ENCODE measurements at places on chromosomes 7 and 10.

DNA sequence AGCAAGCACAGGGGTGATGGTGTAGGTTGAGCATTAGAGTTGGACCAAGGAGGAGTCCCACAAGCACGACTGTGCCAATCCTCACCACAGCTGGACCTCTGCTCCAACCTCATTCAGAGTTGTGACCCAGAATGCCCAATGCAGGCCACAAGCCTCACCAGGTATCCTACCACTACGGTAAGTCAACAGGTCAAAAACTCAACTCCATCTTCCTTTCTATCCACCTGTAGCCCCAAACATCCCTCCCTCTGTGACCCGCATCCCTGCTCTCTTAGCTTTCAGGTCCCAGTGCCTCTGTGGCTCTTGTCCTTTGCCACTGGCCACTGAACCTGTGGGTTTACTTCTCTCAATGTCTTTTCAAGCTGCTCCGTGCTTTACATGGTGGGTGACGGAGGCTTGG, 112.8 kb downstream of the PIP4K2A start:
- no peak for DNase-seq

GRCh38 chr7:4661871-4662270, 20.2 kb upstream of the FOXK1 start:
- DNase-seq = no peak

DNA sequence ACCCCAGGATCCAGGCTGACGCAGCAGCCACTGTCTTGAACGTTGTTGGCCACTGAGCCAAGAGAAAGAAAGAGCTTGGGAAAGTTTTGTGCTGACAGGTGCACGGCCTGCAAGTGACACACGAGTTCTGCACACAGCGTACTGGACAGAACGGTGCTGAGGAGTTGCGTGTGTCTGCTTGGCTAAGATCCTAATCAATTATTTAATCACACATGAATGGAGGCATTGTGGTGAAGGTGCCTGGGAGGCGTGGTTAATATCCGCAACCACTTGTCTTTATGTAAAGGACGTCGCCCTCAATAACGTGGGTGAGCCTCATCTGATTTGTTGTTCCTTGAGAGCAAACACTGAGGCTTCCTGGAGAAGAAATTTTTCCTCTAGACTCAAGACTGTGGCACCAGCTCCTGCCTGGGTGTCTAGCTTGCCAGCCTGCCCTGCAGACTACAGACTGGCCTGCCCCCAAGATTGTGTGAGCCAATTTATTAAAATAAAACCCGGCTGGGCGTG, 16.6 kb upstream of the GNA12 start:
- DNase-seq = no peak

DNA sequence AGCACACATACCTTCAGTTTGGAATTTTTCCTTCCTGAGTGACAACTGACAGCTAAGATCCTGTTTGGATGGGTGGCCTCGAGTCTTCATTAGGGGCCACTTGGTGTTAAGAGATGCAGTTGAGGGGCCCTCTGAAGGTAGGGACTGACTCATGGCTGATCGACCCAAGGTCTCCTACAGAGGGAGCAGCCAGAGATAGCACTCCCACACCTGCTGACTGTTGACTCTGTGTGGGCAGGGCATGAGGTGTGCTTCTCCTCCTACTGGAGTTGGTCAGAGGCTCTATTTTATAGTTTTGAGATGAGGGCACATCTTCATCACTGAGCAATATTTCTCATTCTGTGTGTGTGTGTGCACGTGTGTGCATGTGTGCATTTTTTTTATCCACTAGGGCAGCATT, 378.8 kb upstream of the PODXL start:
- DNase-seq = no peak

GRCh38 chr10:132397036-132397541, at the start of gene PWWP2B:
TSS of gene PWWP2B (plus strand) at chr10:132397200. CDS start at chr10:132397227, 27 bp downstream.
- DNase-seq = no peak

- DNase-seq = no peak
Observed at GRCh38 chr10:120607710-120608703, 151.0 kb downstream of the PLPP4 start.

- DNase-seq = no peak
Observed at GRCh38 chr7:21355406-21355874, 72.4 kb upstream of the SP4 start.

DNA sequence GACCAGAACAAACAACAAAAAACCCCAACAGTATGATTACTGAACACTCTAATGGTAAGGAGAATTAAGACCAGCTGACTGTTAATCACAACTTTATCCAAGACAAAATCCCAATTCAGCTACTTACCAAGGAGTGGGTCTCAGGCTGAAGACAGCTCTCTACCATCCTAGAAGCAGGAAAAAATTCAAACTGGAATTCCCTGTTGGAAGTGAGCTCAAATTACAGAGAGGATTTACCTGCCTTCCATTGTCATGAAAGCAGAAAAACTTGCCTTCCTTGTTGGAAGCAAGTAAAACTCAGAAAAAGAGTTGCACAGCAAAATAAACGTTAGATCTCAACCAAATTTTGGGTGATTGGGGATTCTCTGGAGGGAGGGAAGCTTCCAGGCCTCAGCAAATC, 20.9 kb downstream of the SPAM1 start:
- DNase-seq = no peak

DNA sequence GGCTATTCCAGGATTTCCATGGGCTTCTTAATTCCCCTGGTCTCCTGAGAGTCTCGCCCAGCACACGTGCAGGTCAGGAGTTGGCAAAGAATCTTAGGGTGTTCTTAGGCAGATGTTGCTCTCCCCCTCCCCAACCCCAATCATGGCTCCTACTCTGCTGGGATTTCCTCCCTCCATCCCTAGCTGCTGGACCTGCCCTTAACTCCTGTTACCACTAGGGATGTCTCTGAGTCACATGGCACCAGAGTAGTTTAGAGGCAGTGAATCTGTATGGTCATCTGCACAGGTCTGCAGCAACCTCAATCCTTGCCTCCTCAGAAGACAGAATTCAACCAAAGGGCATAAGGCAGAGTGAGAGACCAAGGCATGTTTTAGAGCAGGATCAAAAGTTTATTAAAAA, 51.8 kb upstream of the CHST3 start:
- no peak for DNase-seq

DNA sequence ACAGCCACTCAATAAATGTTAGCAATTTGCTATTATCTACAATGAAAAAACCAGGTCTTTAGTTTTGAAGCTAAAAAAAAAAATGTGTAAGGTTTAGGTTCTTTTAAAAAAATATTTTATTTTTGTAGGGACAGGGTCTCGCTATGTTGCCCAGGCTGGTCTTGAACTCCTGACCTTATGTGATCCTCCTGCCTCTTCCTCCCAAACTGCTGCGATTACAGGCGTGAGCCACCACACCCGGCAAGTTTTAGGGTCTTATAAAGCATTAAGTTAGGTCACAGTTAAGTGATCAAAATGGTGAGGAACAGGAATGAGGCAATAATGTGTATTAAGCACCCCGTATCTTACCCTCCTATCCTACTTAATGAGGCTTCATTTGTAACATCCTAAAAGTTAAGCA, 774 bp downstream of the SEM1 start:
- no peak for DNase-seq

- DNase-seq = no peak
Observed at GRCh38 chr7:14988941-14989340, 86.4 kb upstream of the DGKB start.

GRCh38 chr7:15057272-15057671, 154.7 kb upstream of the DGKB start:
- DNase-seq = no peak

- DNase-seq = no peak
Observed at GRCh38 chr10:70778267-70778924, 6.8 kb downstream of the TBATA start.

- no peak for DNase-seq
Observed at GRCh38 chr10:126839094-126839761, 66.0 kb upstream of the DOCK1 start.

DNA sequence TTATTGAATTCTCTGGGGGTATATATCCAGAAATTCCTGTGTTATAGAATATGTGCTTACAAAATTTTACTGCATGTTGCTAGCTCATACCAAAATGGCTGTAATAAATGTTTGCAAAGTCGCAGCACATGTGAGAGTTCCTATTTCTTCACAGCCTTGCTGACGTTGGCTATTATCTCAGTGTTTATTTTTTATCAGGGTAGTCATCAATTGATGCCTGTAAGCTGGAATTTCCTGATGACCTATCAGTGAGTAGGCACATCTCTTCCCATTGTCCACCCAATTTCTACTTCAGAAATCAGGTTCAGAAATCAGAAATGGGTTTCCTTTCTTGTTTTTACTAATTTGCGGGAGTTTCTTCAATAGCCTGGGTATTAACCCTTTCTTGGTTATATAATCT, 268.1 kb upstream of the FZD8 start:
- no peak for DNase-seq

DNA sequence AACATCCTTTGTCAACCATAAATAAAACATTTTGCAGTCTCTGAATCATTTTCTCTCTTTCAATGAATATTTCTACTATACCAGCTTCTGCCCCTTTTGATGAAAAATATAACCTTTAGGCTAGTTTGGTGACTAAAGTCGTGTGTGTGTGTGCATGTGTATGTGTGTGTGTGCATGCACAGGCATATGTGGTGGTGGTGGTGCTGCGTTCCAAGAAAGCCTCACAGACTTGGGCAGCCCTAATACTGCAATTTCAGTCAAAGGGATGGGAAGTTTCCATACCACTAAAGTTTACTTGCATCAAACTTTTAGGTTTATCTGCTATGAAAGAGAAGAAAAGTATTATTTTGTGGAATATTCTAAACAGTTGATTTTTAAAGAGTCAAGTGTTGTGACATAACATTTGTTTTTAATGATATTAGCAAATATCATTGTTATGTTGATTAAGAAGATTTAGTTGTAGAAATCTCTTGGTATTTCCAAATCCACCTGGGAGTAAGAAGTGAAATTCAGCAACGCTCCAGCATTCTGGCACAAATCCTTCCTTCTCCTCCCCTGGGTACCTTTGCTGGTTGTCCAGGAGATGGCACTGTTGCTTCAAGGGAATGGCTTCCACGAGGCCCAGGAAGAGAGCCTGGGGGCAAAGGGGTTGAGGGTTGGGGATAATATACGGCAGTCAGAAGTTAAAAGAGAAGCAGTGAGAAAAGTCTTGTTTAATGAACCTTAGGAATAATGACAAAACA, 41.5 kb downstream of the ASB4 start:
- DNase-seq = peak; percentile 69

DNA sequence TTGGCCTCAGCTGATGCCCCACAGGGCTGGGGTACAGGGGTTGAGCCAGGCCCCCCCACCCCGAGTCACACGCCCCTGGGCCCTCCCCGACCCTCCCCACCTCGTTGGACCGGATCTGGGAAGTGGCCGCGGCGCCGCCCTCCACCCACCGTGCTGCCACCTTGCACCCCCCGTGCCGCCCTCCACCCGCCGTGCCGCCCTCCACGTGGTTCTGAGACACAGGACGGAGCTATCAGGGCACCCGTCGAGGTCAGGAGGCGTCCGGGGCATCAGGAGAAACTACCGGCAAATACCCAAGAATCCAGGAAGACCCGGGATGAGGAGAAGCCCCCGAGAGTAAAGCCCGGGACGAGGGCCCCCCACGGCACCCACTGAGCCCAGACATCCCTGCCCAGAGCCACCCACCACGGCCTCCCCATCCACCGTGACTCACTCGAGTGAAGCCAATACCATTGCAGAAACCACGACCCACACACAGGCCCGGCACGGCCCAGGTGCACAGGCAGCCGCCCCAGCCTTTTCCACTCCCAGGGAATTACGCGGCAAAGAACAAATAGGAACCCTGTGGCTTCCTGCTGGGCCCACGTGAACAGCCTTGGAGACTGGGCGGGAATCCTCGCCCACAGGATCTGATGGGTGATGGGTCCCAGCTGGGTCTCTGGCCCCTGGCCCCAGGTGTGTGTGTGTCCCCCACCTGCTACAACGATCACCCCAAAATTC, 34.0 kb downstream of the ADAP1 start:
- peak; percentile 58 for DNase-seq

DNA sequence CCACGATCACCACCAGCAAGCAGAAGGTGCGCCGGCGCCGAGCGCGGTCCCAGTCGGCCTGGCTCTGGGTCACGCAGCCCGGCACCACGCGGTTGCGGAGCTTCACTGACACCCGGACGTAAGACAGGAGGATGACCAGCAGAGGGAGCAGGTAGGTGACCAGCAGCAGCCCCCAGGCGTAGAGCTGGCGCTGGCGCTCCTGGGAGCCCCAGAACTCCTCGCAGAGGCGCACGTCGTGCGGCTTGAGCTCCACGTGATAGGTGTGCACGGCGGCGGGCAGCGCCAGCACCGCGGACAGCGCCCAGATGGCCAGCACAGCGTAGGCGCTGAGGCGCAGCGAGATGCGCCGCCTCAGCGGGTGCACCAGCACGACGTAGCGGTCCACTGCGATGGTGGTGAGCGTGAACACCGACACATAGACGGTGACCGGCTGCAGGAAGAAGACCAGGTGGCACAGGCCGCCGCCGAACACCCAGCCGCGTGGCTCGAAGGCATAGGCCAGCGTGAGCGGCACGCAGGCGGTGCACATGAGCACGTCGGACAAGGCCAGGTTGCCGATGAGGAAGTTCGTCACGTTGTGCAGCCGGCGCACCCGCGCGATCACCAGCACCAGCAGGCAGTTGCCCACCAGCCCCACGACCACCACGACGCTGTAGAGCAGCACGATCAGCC, 920 bp downstream of the PRLHR start:
- DNase-seq = no peak

- DNase-seq = no peak
Observed at GRCh38 chr10:42988517-42989395, 88.1 kb upstream of the RET start.

GRCh38 chr7:20305726-20306125, 25.0 kb upstream of the ITGB8 start:
- no peak for DNase-seq

DNA sequence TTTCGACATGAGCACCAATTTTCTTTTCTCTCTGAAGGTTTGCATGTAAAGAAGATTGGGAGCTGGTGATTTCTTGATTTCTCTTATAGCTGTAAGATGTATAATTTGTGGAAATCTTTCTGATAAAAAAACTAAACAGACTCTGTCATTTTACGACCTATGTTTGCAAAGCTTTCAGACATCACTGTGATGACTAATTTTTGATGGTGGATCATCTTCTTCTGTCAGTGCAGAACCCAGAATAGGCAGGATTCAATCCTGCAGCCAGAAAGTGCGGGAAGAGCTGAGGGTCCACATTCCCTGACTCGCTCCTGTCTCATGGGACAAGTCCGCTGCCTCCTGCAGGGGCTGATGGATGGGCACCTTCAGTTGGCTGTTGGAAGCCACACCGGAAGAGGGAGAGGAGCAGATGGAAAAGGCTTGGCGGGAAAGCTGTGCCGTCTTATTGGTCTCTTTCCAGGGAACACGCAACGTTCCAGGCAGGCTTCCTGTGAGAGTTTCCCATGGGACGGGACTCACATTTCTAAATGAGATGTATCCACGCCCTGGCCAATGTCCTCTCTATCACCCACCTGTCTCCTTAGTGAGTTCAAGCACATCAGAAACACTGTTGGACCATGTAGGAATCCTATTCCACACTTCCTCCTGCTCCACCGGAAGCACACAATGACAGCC, 186.9 kb downstream of the PRPF18 start:
- no peak for DNase-seq

DNA sequence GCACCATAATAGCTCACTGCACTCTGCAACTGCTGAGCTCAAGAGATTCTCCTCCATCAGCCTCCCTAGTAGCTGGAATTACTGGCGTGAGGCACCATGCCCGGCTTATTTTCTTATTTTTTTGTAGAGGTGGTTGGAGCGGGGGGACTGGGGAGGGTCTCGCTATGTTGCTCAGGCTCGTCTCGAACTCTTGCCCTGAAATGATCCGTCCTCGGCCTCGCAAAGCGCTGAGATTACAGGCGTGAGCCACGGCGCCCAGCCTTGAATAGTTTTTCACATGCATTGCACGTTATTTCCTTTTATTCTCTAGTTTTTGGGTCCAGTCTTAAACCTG, 526 bp upstream of the LAMTOR4 start:
- no peak for DNase-seq

Measured in suprapubic skin (tissue), 4 donors.